NCI-H446 treated with DMSO at 0.1 percent for 48 hours (cell line): ENCODE measurements at places on chromosomes 6 and 20.

DNA sequence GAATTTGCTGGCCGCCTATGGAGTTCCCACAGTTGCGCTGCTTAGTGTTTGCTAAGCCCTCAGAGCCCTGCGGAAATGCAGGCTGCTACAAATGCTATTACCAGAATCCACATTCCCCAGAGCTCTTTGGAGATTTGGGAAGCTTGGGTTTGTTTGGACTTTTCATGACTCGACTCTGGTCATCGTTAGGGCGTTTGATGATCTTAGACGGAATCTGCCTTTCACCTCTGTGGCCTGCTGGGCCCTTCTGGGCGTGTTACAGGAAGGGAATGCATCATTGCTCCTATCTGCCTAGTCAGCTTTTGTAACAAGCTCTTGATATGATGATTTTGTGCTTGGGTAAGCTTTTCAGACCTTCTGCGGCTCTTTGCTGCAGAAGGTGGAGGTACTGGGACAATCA, 50.8 kb downstream of the EYA2 start:
- no peak for DNase-seq

DNA sequence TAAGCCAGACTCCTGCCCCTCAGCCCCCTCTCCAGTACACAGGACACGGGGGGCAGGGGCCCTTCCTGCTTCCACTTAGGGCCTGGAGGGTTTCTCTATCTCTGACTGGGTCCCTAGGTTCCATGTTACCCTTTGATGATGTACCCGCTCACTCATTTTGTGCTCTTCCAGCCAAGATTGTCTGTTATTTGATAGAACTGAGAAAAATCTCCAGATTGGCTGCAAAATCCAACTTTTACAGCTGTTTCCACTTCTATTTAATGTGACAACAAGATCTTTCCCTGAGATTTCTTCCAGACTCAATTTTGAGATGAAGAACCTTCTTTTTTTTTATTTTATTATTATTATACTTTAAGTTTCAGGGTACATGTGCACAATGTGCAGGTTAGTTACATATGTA, 85.7 kb downstream of the TMEM170B start:
- DNase-seq = no peak

- DNase-seq = no peak
Measured at GRCh38 chr20:56513161-56514150, 11.1 kb upstream of the FAM209A start.

- no peak for DNase-seq
Measured at GRCh38 chr6:86107985-86108384, 465.3 kb upstream of the SYNCRIP start.

- DNase-seq = peak; percentile 86
Measured at GRCh38 chr6:19465760-19466159, 371.4 kb upstream of the ID4 start.

DNA sequence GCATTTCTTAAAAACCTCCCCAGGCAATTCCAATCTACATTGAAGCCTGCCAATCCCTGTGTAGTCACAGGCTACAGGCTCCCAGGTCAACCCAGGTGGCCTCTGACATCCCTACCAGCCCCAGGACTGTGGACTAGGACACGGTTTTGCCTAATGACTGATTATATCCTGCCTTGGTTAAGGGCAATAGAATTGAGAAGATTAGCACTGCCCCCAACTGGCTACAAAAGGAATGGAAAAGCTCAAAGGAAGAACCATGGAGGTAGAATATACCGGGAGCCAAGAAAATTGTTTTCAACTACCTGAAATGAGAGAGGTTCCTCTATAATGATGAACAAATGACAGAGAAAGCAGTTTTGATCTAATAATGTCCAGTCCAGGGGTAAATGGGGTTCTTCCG, 421.1 kb upstream of the AGPAT4 start:
- DNase-seq = no peak
